ENCODE measurements at places on chromosomes 4 and X. TPM values are rescaled to one million over a fixed set of nuclear protein-coding genes. Genes with fewer than 3 reads are reported as not detected.

Gene TRPC3
- total RNA-seq = 0.34 TPM

Gene SERPINA7
- not detected for total RNA-seq

Gene LINC00632
- total RNA-seq = 2.4 TPM

Gene CHRNA9
- total RNA-seq = not detected

Gene RGN
- total RNA-seq = 2.4 TPM

Gene XPNPEP2
- total RNA-seq = 4.8 TPM

Gene SOD3
- 22.5 TPM for total RNA-seq

Gene TRIM2
- total RNA-seq = 132 TPM

Gene MAGEA12
- total RNA-seq = not detected

Gene ARSJ
- 17.0 TPM for total RNA-seq

Gene CENPE
- 0.52 TPM for total RNA-seq

Gene CT83
- total RNA-seq = not detected

Gene GLOD5
- not detected for total RNA-seq

Gene BRS3
- not detected for total RNA-seq

Gene ENAM
- total RNA-seq = 0.94 TPM

Gene TBCK
- 42.6 TPM for total RNA-seq

Gene FAM9C
- total RNA-seq = under 0.01 TPM

Gene GAGE13
- not detected for total RNA-seq

Gene INTS6L
- total RNA-seq = 3.5 TPM

Gene GPR173
- 1.9 TPM for total RNA-seq

Gene GAGE12H
- not detected for total RNA-seq

Gene G6PD
- total RNA-seq = 153 TPM

Gene SPIN2A
- total RNA-seq = 2.4 TPM

Gene CT45A1
- total RNA-seq = not detected

Gene CXorf51A
- not detected for total RNA-seq

Gene DCAF12L2
- total RNA-seq = under 0.01 TPM

Gene EPGN
- 0.32 TPM for total RNA-seq

Gene MAGEB1
- not detected for total RNA-seq

Gene USP26
- not detected for total RNA-seq

Gene SPANXB1
- total RNA-seq = not detected

Gene CT45A9
- total RNA-seq = not detected

Gene CT45A2
- total RNA-seq = not detected
